ENCODE measurements at places on chromosomes 16 and 17.

GRCh38 chr17:1648173-1648962 lies 1.3 kb downstream of the RILP start:
- DNase-seq = no peak

- no peak for DNase-seq
Measured at GRCh38 chr17:55407641-55408566, 13.7 kb downstream of the MMD start.

DNA sequence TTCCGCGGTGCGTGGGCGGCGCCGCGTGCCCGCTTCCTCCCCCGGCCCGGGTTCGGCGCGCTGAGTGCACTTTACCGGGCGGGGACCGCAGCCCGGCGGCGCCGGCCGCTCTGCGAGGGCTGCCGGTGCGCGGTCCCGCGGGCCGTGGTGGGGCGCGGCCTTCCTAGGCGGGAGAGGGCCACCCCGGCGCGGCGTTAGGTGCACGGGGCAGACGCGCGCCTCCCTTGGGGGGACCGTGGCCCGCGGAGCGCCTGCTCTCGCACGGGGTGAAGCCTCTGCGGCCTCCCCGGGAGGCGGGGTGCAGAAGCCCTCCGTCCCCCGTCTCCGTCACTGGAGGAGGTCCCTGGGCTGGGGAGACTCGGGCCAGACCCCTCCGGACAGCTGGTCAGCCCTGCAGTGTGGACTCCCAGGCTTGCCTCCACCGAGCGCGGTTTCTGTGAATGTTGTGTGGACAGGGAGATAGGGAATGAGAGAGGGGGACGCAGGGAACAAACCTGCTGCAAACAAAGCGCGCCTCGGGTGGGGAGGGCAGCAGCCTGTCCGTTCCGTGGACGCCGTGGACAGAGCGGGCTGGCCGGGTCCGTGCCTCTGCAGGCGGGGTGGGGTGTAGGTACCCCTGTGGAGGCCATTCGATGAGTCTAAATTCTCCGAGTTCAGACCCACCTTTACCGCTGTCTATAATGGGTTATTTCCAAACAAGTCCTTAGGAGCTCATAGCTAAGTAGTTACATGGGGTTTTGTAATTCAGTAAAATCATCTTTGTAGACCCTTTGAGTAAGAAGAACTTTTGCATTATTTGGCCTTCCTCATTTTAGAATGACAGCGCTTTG lies 721 bp downstream of the TBCD start:
- peak; percentile 76 for DNase-seq

DNA sequence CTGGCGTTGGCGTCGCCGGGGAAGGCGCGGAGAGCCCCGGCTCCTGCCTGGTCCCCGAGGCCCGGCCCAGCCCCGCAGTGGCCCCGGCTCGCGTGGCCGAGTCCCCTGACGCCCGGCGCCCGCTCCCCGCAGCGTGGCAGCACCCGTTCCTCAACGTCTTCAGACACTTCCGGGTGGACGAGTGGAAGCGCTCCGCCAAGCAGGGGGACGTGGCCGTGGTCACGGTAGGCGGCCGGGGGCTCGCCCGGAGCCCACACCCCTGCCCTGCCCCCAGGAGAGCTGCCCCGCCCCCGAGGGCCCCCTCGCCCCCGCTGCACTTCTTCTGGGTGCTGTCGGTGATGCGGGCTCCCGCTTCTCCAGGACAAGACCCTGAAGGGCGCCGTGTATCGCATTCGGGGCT lies 466 bp downstream of the WDR90 start:
- no peak for DNase-seq

DNA sequence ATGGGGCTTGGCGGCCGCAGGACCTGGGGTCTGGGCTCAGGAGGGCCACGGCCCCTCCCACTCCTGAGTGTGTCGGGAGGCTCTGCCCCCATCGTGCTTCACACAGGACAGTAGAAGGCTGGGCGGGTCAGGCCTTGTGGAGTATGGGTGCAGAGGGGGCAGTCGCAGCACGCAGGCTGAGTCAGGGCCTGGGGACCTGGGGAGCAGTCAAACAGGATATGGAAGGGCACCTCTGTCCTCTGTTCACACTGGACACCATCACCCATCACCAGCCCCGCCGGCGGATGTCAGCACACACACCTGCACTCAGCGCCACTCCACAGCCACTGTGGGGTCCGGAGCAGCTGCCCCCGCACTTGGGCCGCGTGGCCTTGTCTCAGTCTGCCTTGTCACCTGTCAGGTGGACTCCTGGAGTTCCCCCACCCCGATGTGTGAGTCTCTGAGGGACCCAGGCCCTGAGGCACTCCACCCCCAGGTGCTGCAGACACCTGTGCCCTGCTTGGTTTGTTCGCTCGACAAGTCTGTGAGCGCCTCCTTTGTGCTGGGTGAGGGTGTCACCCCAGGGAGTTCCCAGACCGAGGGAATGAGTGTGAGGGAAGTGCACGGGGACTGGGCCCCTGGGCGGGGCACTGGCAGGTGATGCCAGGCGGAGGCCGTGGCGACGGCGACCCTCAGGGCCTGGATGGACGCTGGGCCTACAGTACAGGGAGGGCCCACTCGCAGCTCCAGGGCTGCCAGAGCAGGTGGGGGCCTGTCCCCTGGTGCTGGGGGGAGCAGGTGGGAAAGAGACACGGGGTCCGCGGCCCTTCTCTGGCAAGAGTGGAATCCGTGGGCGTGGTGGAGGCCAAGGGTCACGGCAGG lies 31.7 kb downstream of the ZFPM1 start:
- DNase-seq = no peak

Measured in suprapubic skin (tissue), 4 donors.